ENCODE measurements at places on chromosomes 1 and 21.

- no peak for DNase-seq
Measured at GRCh38 chr21:37071561-37072273, 1.2 kb downstream of the PIGP start.

DNA sequence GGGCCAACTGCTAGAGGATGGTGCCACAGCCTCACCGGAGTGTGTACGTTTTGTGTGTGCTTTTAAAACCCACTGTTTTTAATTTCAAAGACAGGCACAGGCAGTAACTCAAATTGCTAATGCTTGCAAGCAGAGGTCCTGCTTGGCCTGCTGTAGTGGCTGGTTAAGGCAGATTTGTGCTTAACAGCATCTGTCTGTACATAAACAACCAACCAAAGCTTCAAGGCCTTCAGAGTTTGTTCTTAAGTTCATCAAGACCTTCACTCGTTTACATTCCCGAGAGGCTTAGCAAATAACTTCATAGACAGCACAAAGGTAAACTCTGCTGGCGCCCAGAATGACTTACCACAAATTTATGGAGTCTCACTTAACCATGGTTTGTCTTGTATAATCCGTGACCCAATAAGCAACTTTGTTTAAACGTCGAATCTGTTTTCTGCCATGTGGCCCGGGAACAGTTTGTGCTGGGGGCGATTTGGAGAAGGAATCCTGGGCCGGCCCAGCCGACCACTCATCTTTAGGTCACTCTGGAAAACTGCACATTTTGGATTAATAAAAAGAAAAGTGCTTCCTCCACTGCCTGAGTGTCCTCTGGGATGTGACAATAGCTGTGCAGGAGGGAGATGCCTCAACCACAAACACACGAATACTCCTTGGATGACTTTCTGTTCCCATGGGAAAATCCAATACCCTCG is 58.1 kb downstream of the CAPZB start:
- no peak for DNase-seq

DNA sequence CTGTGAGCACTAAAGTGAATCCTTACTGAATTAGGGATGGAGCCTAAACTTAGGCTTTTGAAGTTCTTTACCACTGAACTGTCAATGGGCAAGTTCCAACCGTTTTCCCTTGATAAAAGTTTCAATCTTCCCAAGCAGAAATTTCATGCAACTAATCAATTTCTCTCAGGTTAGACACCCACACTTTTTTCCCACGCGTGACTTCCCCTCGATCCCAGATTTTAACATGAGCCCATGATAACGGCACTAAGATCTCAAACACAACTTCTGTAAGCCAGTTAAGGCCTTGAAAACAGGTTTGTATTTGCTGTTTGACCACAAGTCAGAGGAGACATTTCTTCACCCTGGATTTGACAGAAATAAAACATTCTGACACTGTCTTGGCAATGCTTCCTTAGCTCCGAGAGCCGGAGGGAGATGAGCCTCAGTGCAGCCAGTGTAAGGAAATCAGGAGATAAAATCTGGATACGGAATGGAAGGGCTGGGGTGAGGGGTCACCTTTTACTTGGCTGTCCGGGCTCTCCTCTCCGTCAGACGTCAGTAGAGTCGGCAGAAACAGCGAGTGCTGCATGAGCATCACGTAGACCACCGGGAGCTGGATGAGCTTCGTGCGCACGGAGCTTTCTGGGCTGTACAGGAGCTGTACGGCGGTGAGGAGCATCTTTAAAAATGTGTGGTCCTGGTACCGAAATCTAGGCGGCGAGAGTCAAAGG is 39.7 kb downstream of the MRAP start:
- no peak for DNase-seq

GRCh38 chr1:203649551-203649998 is 22.9 kb downstream of the ATP2B4 start:
- no peak for DNase-seq

GRCh38 chr1:208108646-208109330 is 135.4 kb downstream of the PLXNA2 start:
- DNase-seq: no peak

- no peak for DNase-seq
Measured at GRCh38 chr1:224198572-224198971, 15.5 kb downstream of the DEGS1 start.

GRCh38 chr1:9990944-9991343 is 6.1 kb upstream of the RBP7 start:
- DNase-seq: no peak

DNA sequence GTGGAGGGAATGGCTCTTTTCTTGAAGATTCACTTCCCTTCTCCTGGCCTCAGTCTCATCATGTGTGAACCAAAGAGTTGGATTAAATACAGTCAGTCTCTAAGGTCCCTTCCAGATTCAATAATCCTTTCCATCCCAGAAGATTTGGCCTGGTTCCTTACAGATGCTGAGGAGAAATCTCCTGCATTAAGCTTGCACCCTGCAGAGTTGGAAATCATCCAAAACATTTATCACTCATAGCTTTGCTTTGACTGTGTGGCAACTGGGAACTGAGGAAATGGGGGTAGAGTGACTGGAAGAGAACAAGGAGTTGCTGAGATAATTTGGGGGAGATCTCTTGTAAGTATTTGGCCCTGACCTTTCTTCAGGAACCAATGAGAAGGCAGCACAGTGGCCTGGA is 220.5 kb upstream of the SGIP1 start:
- no peak for DNase-seq

DNA sequence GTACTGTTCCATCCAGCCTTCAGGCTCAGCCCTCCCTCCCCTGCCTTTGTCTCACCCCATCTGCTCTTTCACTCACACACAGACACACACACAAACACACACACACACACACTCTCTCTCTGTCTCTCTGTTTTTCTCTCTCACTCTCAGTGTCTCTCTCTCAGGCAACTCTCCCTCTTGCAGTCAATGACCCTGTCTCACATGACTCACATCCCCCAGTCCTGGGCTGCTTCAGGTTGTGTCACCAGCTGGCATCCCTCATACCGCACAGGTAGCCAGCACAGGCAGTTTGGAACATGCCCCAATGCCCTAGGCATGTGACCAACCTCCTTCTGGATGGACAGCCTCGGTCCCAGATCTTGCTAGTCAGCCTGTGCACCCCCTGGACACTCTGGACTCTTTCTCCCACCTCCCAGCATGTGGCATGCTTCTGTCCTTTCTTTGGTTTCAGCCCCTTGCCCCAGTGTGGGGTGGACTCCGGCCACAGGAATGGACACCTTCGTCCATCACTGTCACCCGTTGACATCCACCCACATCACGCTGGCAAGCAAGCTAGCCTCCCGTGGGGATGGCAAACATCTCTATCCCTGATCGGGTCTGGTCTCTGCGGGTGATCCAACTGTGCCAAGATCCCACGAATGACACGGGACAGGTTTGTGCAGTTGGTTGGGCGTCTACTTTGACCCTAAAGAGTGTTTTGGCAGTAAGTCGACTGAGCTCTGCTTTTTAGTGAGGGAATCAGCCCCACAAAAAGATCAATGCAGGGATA is 23.4 kb upstream of the FCGR2A start:
- DNase-seq: no peak

DNA sequence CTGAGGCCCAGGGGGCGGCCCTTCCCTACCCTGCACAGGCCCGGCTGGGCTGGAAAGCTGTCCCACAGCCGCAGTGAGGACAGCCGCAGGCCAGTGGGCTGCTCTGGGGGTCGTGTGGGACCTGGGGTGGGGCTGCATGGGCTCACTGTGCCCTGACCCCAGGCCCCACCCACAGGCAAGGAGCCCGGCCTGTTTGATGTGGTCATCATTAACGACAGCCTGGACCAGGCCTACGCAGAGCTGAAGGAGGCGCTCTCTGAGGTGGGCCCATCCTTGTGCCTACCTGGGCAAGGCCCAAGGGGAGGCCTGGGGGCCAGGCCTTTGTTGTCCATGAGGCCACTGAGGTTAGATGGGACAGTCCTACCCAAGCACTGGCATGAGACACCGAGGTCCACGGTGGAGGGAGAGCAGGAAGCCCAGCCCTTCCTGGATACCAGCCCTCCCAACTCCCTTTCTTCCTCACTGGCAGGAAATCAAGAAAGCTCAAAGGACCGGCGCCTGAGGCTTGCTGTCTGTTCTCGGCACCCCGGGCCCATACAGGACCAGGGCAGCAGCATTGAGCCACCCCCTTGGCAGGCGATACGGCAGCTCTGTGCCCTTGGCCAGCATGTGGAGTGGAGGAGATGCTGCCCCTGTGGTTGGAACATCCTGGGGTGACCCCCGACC is 1.4 kb upstream of the GJC2 start:
- no peak for DNase-seq

GRCh38 chr1:80075351-80075750 is 1068.8 kb upstream of the ADGRL4 start:
- no peak for DNase-seq

- peak; percentile 94 for DNase-seq
Measured at GRCh38 chr1:31954607-31955283, 16.6 kb upstream of the PTP4A2 start.

GRCh38 chr1:29758781-29759499 is 522.6 kb downstream of the PTPRU start:
- peak; percentile 90 for DNase-seq

GRCh38 chr1:164575356-164575886 is 16.4 kb downstream of the PBX1 start:
- DNase-seq: no peak

DNA sequence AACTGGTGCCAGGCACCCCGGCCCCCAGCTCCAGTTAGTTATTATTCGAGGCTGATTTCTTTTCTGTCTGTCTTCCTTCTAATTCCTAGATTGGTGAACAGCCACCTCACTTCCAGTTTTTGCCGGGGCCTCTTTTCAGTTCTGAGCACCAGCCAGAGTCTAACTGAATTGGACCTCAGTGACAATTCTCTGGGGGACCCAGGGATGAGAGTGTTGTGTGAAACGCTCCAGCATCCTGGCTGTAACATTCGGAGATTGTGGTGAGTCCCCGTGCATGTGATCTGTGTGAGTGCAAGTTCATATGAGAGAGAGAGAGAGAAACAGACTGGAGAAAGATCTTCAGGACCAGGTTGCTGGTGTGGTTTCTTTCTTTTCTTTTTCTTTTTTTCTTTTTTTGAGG is 13.5 kb downstream of the NLRP3 start:
- DNase-seq: no peak

DNA sequence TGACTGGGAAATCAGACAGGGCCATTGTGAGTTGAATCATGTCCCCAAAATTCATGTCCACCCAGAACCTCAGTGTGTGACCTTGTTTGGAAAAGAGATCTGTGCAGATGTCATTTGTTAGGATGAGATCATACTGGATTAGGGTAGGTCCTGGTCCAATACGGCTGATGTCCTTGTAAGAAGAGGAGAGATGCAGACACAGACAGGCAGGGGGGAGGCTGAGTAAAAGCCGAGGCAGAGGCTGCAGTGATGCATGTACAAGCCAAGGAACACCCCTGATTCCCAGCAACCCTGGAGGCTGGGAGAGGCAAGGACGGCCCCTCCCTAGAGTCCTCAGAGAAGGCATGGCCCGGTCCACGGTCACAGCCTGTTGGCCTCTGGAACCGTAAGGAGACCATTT is 15.9 kb upstream of the NPPB start:
- no peak for DNase-seq
